AG09309 (cell line): ENCODE measurements at places on chromosomes 12 and 14.
A peak's percentile ranks its signal among the peaks of the same experiment; 100 is the strongest.

DNA sequence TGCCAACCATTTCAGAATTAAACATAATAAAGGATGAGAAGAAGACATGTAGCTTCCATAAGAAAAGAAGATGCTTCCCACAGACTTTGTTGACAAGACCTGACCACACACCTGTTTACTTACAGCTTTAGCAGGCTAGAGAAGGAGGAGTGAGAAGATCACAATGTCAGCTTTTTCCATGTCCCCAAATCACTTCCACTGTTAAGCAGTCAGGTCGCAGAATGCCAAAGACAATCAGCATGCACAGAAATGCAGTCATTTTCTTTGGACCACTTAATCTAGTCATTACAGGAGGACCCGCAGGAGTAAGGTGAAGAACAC, 314.9 kb downstream of the SSPN start:
- DNase-seq = no peak

- no peak for DNase-seq
Measured at GRCh38 chr14:31389946-31390345, 30.4 kb downstream of the HEATR5A start.

DNA sequence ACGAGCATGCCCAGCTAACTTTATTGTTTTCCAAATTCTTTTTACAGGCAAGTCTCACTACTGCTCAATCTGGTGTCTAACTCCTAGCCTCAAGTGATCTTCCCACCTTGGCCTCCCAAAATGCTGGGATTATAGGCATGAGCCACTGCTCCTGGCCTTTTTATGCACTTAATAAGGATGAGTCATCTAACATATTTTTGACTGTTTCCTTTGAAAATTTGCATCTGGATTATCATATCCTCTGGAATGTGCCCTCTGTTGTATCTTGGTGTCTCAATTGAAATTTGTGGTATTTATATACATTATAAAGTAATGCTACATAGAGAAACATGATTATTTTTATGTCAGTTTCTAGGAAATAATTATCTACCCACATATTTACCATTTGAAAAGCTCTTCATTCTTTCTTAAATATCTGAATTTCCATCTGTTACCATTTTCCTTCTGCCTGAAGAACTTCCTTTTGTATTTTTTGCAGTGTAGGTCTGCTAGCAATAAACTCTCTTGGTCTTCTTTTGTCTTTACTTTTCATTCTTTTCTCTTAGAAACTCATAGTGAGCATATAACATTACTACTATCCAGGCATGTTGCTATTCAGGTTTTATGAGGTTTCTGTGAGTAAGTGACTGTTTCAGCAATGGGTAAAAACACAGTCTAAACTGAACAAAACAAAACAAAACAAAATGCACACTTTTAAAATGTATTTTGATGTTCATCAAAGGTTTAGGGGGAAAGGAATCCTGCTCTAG, 52.8 kb upstream of the CNOT2 start:
- DNase-seq = no peak

- peak; percentile 83 for DNase-seq
Measured at GRCh38 chr12:13173012-13173932, 23.3 kb upstream of the EMP1 start.

- no peak for DNase-seq
Measured at GRCh38 chr12:84698576-84699333, 213.8 kb downstream of the SLC6A15 start.

DNA sequence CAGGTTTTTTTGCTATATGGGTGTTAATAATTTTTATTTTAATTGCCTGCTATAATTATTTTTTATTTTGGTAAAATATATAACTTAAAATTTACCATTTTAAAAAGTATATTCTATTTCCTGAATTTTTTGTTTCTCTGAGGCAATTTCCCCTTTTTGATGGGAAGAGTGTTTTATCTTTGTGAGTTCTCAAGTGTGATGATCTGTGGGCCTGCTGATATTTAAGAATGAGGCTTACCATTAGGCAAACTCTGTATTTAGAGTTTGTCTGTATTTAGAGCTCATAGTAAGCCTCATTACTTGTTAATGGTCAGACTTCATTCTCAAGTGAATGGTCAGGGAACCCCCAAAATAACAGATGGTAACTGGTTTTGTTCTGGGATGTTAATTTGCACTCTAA, 48.0 kb downstream of the WNK1 start:
- no peak for DNase-seq

DNA sequence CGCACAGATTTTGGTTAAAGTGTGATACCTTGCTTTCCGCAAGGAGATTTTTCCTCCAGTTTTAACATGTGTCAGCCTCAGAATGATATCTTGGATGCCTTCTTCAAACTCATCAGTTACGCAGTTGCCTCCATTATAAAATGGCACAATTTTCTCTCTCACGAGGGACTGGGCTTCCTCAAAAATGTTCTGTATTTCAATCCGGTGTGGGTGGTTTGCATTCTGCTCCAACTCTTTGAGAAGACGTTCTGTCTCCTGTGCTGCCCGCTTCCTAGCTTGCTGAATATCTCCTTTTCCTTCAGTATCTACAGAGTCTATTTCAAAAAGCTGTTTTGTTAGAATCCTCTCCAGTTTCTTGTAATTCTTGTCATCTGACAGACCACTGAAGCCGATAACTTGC, 1.8 kb downstream of the BAG5 start:
- no peak for DNase-seq

GRCh38 chr12:26334621-26335124, 139.3 kb downstream of the SSPN start:
- no peak for DNase-seq

DNA sequence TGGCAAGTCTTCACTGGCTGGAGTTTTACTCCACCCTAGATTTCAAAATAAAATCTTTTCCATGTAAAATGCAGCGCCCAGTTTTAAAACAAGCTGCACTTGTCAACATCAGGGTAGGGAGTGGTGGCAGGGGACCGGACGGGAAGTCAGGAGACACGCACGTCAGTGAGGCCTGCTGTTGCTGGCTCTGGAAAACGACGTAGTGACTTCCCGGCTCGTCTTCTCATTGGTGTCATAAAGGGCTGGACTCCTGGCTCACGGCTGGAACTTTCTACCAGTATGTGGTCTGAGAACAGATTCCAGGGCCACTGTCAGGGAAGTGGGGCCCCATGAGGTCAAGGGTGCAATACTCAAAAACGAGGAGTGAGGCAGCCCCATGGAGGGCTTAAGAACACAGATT, 64.2 kb upstream of the FOXN3 start:
- DNase-seq = no peak

GRCh38 chr12:28948685-28949084, 200.4 kb upstream of the FAR2 start:
- no peak for DNase-seq

GRCh38 chr12:7729746-7730145, 17.4 kb downstream of the CLEC4C start:
- DNase-seq = no peak

DNA sequence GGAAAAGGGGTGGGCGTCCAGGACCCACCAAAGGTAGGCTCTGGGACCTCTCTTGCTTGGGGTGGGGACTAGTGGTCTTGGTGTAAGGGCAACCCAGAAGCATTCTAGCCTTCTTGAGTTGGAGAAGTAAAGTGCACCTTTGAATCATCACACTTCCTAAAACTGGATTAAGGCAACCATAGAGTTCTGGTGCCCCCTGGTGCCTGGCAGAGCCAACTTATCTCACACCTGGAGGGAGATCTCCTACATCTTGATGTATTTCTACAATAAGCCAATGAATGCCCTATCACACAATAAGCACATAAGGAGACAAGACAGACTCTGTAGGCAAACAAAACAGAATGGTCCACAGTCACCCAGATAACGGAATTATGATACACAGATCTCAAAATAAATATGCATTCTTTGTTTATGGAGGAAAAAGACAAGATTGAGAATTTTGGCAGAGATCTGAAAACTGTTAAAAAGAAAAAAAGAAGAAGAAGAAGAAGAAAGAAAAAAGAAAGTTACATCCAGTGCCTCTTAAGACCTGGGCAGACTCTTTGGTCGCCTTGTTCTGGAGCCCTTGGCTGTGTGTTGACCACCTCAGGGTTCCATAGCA, 95.9 kb upstream of the PPP2R5C start:
- DNase-seq = peak; percentile 1

DNA sequence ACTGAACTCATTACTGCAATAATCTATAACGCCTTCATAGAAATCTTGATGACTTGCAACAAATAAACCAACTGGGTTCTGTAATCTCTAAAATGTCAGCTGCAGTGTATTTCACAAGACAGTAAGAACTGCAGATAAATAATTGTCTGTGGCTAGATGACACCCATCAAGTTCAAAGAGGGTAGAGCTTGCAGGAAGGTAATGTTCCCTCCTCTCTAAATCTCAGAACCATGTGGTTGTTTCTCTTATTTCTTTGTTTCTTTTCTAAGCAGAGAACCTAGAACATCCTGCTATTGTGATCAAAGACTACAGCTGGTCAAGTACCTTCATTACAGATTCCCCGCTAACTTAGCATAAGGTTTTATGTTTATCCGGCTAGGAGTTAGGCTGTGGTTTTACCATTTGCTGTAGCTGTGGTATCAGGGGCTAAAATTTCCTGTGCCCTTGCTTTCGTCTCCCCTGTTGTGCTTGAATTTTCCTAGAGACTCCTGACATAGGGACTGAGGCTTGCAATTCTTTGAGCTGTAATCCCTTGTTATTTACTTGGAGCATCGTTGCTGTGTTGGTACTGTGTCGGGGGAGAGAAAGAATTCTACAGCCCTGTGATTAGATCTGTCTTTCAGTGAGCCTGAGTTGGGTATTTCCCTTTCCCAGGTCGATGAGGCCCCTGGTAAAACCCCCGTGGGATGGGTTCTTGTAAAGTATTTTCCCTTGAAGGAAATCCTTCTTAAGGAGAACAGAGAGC, 253.1 kb upstream of the BTG1 start:
- DNase-seq = no peak

DNA sequence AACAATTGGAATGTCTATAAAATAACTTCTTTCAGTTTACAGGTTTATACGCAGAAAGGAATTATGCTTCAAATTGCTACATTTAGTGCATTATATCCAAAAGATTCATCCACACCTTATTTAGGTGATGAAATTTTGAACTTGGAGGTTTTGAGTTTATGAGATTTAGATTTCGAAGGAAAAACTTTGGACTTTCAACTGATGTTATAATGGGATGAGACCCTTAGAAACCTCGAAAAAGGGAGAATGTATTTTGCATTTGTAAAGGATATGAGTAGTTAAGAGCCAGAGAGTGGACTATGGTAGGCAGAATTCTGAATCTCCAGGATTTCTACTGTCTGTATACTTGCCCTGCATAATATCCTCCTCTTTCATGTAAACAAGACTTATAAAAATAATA, 851.6 kb upstream of the MGAT4C start:
- DNase-seq = no peak

DNA sequence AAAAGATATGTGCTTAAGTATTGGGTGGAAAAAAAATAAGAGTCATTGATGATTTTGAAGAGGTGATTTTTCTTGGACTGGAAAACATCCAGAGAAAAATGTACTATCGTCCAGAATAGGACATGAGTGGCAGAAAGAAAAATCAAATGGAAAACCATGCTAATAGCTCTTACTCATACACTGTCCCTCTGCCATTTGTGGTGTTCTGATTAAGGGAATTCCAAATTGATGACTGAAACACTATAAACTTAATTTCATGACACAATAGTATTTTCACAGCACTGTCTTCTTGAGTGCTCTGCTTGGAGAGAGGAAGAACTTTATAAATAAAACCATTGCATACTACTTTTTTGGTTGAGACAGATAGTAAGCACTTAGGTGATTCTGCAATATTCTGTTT, 72.4 kb downstream of the USP15 start:
- DNase-seq = peak; percentile 67

GRCh38 chr14:21558703-21559170, 21.1 kb downstream of the OR10G3 start:
- DNase-seq = no peak

DNA sequence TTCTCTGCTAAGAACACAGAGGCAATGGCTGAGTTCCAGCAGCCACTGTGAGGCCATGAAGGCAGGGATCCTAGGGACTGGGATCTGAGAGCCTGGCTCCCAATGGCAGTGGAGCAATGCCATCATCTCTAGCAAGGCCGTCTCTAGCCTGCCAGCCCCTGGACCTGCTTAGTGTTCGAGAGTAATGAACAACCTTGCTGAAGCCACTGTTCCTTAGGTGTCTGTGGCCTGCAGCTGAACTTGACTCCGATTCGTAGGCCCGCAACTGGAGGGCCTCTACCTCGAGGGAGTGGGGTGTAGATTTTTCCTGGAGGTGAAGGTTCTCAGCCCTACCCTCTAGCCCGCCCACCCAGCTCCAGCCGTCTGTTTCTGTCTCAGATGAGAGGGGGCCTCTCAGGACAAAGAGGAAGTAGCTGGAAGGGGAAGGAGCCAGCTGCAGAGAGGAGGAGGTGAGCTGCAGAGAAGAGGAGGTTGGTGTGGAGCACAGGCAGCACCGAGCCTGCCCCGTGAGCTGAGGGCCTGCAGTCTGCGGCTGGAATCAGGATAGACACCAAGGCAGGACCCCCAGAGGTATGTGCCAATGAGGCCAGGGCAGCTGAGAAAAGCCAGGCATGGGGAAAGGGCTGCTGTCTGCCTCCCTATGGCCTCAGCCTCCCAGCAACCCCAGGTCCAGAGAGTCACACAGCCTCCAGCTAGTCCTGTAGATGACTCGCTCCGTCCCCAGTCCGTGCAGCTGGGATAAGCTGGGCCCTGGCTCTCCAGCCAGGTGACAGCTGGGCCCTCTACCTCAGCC, at the start of gene PLD4:
Gene PLD4, plus strand, starts transcription at position 459 of the 793 bp plus-strand sequence. CDS start 2,262 bp downstream, outside the sequence.
- DNase-seq = no peak

GRCh38 chr12:60010486-60010885, 414.7 kb downstream of the SLC16A7 start:
- DNase-seq = no peak

DNA sequence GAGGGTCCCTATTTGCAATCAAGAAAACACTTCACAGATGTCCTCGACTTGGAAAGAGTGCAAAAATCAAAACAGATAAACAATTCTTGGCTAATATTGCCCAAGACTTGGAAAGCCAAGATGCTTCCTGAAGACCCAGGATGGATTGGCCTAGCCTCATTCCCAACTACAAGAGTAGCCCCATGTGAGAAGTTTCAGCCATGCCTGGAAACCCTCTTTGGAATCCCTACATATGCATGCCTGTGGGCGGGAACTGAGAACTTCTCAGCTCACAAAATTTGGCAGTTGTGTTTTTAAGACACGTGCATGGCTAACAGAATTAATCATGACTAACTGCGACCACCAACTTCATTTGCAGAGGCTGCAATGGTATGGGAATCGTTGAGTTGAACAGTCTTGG, 283.2 kb upstream of the TBX3 start:
- no peak for DNase-seq

DNA sequence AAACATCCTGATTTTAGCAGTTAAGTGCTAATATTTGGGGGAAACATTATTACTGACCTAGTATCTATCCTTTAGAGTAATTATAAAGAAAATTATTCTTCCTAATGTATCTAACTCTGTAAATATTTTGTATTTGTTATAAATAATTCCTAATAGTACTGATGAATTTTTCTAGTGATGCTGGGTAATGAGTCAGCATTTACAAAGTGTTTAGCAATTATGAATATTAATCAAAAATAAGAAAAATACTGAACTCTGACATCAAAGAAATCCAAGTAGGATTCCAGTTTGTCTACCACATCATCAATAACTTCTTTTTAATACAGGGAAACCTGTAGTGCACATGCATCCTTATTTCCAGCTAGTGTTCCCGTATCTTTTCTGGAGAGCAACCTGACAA, 9.0 kb downstream of the NAP1L1 start:
- DNase-seq = no peak
